ENCODE measurements at places on chromosomes 16 and 17.

DNA sequence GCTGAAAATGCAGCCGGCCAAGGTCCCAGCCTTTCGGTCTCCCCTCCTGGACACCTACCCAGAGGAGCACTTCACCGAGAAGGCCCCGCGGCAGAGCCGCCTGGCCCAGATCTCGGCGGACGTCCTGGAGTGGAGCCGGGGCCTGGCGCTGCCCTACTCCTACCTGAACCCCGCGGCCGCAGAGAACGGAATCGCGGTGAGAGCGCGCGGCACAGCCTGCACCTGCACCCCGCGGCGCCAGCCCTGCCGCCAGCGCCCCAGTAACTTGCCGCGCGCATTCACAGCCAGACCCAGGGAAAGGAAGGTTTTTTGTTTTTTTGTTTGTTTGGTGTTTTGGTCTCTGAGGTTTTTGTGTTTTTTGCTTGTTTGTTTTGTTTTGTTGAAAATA is 15.2 kb downstream of the ALOX12B start:
- no peak for DNase-seq

DNA sequence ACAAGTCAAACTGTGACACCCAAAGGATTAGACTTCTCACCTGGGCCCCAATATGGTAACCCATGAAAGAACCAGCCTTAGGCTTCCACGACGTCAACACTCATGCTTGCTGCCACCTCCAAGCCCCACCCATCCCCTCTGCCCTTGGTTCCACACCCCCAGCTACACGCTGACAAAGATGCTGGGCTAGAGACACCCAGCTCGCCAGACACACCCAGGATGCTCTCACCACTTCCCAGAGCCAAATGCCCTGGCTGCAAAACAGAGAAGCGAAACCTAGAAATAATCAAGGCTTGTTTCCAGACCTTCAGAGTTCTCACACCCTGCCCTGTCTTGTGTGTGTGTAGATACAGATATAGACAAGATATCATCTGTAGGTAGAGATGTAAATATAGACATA is 26.0 kb upstream of the ADCY9 start:
- DNase-seq = no peak

- DNase-seq = no peak
These were observed 121.8 kb downstream of the CYLD start for GRCh38 chr16:50863644-50864144.

DNA sequence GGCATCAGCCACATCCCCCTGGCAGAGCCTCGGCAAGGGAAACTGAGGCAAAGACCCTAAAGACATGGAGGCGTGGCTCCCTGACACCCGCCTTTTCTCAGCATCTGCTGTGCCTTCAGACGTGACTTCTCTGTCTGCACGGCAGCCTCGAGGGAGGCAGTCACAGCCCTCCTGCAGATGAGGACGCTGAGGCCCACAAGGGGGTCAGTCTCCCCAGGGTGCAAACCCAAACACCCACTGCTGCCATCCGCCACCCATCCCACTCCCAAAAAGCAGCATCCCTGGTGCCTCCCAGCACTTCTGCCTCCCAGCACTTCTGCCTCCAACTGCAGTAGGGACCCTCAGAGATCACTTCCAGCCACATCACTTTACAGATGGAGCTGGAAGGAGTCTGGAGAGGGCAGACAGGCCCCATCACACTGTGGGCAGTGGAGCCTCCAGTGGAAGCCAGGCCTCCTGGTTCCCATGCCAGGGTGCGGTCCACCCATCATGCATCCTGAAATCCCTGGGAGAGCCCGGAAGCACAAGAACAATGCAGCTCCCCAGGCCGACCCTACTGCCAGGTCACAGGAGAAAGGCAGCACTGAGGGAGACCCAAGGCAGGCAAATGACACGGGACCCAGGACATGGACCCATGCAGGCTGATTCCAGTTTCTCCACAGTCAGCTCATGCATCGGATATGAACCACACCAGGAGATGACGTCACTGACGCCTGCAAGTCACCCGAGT is 23.8 kb downstream of the KDM8 start:
- DNase-seq = no peak

- DNase-seq = no peak
These were observed 11.5 kb upstream of the LGALS3BP start for GRCh38 chr17:78991017-78991738.

GRCh38 chr17:28861393-28862203 is 6.8 kb downstream of the ERAL1 start:
- no peak for DNase-seq

DNA sequence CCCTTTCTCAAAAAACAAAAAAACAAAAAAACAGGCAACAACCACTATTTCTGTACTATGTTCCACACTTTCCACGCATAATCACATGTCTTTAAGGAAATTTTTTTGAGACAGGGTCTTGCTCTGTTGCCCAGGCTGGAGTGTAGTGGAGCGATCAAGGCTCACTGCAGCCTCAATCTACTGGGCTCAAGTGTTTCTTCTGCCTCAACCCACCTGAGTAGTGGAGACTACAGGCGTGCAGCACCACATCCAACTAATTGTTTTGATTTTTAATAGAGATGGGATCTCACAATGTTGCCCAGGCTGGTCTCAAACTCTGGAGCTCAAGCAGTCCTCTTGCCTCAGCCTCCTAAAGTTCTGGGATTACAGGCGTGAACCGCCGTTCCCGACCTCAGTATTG is 52.6 kb upstream of the BPTF start:
- no peak for DNase-seq

DNA sequence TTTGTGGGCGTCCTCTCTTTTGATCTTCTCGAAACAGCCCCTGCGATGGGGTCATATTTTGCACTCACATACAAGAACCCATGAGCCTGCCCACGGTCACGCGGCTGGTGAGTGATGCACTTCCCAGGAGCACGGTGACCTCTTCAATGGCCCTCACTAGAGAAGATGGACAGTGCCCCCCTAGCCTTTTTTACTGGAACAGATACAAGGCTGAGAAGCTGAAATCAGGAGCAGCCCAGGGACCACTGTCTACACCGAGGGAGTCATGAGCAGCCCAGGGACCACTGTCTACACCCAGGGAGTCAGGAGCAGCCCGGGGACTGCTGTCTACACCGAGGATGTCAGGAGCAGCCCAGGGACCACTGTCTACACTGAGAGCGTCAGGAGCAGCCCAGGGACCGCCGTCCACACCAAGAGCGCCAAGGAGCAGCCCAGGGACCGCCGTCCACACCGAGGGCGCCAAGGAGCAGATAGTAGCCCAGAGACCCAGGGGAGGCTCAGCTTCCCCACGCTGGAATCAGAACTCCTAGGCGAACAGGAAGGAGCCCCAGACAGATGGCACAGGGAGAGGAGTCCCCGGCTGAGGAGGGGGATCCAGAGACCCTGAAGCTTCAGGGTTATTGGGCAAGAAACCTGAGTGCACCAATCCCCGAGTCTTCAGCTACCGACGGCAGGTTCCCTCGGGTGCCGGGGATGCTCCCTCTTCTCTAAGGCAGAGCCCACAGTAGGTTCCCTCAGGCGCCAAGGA is 23.7 kb downstream of the ACSF3 start:
- DNase-seq = no peak

- no peak for DNase-seq
These were observed 5.2 kb downstream of the SECTM1 start for GRCh38 chr17:82328141-82328993.

GRCh38 chr16:22659933-22660332 is 149.2 kb downstream of the NPIPB5 start:
- DNase-seq = no peak

- DNase-seq = no peak
These were observed 8.7 kb upstream of the CAPN15 start for GRCh38 chr16:518858-519257.

DNA sequence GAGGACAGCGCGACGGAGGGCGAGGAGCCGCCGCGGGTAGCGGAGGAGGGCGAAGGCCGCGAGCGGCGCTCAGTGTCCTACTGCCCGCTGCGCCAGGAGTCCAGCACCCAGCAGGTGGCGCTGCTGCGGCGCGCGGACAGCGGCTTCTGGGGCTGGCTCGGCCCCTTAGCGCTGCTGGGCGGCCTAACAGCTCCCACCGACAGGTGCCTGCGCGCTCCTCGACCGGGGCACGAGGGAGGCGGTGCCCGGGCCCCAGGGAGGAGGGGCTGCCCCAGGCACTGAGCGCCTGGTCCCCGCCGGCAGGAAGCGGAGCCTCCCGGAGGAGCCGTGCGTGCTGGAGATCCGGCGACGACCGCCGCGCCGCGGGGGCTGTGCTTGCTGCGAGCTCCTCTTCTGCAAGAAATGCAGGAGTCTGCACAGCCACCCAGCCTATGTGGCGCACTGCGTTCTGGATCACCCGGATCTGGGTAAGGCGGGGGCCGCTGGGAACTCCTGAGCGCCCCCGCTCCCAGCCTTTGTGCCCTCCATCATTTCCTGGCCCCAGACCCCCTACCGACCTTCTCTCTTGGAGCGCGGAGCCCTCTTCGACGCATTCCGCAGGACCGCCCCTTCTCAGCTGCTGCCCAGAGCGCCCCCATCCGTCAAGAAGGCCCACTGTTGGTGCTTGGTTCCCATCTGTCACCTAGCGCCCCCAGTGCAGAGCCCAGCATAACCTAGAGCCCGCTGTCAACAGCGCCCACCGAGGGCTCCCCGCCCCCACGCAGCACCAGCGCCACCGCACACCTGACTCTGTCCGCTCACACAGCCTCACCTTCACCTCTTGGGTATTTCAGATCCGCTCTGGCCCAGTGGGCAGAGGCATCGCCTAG is 3.7 kb downstream of the C17orf50 start:
- no peak for DNase-seq

- no peak for DNase-seq
These were observed at the start of gene STAT5B for GRCh38 chr17:42276359-42276608. Gene STAT5B, minus strand, starts transcription at chr17:42276391. Its CDS starts 44,264 bp downstream, at chr17:42232127.

GRCh38 chr17:9299695-9300094 is 275.9 kb downstream of the STX8 start:
- no peak for DNase-seq

- DNase-seq = no peak
These were observed 11.6 kb upstream of the RAI1 start for GRCh38 chr17:17669580-17670235.

- DNase-seq = no peak
These were observed 2.6 kb upstream of the SRL start for GRCh38 chr16:4244254-4245076.

GRCh38 chr16:3841729-3842508 is 38.6 kb downstream of the CREBBP start:
- DNase-seq = no peak

DNA sequence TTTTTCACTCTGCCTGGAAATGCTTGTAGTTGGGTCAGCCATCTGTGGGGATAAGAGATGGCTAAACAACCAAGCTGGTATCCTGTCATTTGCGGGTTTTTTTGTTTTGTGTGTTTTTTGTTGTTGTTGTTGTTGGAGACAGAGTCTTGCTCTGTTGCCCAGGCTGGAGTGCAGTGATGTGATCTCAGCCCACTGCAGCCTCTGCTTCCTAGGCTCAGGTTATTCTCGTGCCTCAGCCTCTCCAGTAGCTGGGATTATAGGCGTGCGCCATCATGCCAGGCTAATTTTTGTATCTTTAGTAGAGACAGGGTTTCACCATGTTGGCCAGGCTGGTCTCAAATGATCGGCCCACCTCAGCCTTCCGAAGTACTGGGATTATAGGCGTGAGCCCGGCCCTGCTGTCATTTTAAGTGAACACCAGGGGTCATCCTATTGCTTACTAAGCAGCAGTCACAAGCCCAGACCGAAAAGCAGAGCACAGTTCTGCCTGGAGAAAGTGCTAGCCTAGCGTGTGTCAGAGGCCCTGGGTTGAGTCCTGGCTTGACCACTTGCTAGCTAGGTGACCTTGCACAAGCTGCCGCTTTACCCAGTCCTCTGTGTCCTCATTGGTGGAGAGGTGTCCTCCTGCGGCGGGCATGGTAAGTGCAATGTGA is 4.6 kb downstream of the SMCR8 start:
- no peak for DNase-seq

DNA sequence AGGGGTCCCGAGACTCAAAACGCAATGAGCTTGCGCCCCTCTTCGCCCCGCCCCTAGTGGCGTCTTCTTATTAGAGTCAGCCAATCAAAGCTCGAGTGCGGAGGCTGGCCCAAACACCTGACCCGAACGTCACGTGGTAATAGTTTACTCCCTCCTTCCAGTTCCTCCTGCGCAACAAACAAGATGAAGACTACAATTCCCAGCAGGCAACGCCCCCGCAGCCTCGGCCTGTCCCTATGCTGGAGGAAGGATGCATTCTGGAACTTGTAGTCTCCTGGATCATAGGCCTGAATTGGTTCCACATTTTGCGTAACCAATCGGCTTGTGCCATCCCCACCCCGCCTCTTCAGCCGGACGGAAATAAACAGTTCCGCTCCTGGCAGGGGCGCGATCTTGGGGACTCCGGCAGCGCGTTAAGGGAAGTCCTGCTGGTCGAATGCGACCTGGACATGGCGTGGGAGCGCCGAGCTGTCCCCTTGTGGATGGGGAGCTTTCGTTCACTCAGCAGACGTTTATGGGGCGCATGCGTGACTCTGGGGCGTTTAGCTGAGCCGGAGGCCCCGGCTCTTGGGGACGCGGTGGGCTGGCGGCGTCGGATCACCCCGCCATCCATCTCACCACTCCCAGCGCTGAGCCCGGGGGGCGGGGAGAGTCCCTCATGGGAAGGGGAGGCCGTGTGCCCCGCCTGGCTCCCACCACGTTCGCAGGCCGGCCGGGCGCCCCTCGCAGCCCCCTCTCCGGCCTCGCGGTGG is at the start of gene WBP2:
TSS of gene WBP2 (minus strand) at position 26 of the 752 bp plus-strand sequence. CDS start 38 bp downstream, outside the sequence.
- peak; percentile 98 for DNase-seq

- no peak for DNase-seq
These were observed 26.8 kb upstream of the FOXK2 start for GRCh38 chr17:82492643-82493225.

GRCh38 chr16:70160388-70160787 is 13.2 kb upstream of the CLEC18C start:
- DNase-seq = no peak

- DNase-seq = no peak
These were observed 3.7 kb downstream of the DLX4 start for GRCh38 chr17:49972486-49973270.

DNA sequence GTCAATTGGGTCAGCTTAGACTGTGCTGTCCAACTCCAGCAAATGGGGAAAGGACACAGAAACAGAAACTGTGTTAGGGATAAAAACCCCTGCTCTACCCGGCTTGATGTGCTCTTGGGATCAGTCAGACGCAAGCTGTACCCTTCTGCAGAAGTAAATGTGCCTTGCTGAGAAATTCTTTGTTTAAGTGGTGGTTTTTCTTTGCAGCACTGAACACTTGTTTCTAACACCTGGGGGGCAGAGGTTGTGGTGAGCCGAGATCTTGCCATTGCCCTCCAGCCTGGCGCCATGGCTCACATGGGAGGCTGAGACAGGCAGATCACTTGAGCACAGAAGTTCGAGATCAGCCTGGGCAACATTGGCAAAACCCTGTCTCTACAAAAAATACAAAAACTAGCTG is 18.5 kb upstream of the ARL4D start:
- DNase-seq = no peak

DNA sequence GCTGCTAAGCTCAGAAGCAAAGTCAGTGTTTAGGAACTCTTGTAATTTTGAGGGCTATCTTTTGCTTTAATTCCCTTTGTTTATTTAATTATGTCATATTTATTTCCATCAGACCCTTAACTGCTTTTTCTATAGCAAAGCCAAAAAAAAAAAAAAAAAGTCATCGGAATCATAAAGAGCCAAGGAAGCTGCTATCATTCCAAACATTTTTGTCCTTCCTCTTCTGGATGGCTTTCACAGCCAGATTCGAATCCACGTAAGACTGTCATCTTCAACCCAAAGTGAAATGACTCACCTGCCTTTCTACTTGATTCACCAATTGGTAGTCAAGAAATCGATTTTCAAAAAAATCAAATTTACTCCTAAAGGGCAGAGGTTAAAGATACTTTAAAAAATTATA is 38.4 kb downstream of the WIPI1 start:
- DNase-seq = no peak

GRCh38 chr16:83516931-83517330 is 290.8 kb upstream of the HSBP1 start:
- no peak for DNase-seq

GRCh38 chr17:4899341-4900230 is at the start of gene C17orf107:
Gene C17orf107, plus strand, starts transcription at chr17:4899536. Its CDS starts 227 bp downstream, at chr17:4899763.
- DNase-seq = no peak
